ENCODE measurements at places on chromosomes 6 and 20.

DNA sequence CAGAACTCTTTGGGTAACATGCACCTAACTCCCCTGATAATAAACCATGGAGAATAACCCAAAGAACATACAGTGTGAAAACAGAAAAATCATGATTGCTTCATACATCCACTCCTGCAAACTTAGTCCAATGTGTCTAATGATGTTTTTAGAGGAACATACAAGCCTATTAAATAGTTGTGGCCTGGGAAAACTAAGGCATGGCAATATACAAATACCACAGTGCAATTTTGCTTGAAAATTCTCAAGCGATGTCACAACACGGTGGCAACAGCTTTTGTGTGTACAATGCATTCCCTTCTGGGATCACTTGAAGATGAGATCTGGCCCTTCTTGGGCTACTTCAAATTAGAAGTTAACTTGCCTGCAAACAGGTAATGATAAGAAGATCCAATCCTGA, 16.7 kb downstream of the MAP3K5 start:
- DNase-seq, result no peak

DNA sequence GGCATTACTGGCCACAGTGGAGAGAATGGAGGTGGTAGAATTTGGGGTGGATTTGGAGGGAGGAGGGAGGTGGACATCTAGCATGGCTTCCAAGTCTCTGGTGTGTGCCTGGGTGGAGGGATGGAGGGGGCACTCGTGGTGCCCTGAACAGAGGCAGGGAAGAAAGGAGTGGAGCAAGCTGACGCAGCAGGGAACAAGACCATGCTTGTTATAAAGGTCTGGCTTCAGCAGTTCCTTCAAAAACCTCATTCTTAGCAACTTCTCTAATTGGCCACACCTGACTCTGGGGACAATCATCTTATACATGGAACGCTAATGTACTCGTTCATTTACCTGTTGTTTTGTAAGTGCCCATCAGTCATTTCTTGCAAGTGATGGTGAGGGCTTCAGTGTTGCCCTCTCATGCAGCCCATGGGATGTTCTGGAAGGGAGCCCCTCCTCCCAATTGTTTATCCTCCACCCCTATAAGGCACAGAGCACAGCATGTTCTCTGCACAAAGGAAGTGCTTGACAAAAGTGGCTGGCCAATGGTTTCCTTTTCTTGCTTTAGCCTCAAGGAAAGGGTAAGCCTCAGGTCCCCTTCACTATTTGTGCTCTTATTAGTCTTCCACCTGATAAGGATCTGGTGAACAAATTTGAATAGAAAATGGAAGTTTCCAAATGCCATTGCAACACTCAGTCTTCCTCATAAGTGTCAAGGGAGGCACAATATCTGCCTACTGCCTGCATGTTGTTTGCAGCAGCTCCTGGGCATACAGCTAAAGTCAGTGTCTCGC, 39.3 kb downstream of the GFOD1 start:
- DNase-seq, result no peak

- no peak for DNase-seq
These were observed 85.3 kb downstream of the DLGAP4 start for GRCh38 chr20:36391456-36391855.

DNA sequence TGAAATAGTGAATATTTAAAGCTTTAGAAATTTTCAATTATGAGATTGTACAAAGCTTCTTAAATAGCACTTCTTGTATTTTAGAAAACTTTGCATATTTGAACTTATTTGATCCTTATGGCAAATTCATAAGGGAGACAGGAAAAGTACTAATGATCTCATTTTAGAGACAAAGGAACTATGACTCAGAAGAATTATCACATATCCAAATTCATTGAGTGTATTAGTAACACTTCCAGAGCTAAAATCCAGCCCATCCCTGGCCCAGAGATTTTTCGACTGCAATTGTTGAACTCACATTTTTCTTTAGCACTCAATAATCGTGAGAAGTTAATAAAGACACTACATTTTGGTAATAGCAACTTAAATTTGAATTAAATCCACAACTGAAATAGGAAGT, 704.3 kb downstream of the EPM2A start:
- DNase-seq, result no peak

- DNase-seq, result no peak
These were observed 5.3 kb upstream of the FUCA2 start for GRCh38 chr6:143516690-143517446.

- no peak for DNase-seq
These were observed 83.7 kb upstream of the PTCHD4 start for GRCh38 chr6:48194596-48195295.

- no peak for DNase-seq
These were observed 188.5 kb downstream of the ZNF217 start for GRCh38 chr20:53405139-53405538.

GRCh38 chr6:118249680-118250079, 298.4 kb upstream of the PLN start:
- no peak for DNase-seq

DNA sequence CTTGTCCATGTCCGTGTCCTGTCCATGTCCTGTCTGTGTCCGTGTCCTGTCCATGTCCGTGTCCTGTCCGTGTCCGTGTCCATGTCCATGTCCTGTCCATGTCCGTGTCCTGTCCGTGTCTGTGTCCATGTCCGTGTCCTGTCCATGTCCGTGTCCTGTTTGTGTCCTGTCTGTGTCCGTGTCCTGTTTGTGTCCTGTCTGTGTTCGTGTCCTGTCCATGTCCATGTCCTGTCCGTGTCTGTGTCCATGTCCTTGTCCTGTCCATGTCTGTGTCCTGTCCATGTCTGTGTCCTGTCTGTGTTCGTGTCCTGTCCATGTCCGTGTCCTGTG, 55.0 kb upstream of the BHLHE23 start:
- no peak for DNase-seq

- DNase-seq, result no peak
These were observed 50.9 kb upstream of the TNFAIP3 start for GRCh38 chr6:137816133-137816579.

DNA sequence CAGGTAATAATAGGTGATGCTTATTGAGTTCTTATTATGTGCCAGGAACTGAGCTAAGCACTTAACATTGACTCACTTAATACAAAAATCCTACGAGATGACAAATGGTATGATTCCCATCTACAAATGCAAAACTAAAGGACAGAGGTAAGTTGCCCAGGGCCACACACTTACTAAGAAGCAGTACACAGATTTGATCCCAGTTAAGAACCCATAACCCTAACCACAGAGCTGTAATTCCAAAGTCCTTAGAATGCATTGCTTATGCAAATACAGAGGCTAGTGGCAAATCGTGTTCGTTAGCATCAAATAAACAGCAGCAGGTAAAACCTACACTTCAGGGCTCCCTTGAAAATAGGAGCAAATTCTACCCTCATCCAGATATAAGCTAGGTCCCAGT, 104.0 kb downstream of the SASH1 start:
- no peak for DNase-seq

- no peak for DNase-seq
These were observed 23.0 kb downstream of the CPNE1 start for GRCh38 chr20:35641743-35642142.

- no peak for DNase-seq
These were observed 48.5 kb upstream of the NOP56 start for GRCh38 chr20:2603816-2604505.

GRCh38 chr6:15791448-15792181, 128.8 kb upstream of the DTNBP1 start:
- DNase-seq, result no peak

GRCh38 chr20:46894971-46895905, 595 bp downstream of the EYA2 start:
- peak; percentile 45 for DNase-seq

DNA sequence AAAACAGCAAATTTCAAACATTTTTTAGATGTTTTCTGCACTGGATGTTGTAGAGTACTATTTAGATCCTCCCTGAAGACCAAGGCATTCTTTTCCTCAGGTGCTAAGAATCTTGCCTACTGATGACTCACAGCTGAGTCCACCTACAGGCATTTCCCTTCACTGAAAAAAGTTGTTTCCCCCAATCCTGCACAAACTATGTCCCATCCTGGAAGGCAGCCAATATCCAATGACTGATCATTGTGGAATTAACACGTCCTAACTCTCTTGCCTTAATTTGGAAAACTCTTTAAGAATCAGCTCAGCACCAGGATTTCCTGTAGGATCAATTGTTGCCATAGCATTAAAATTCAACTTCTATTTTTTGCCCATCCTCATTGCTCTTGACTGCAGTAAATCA, 268.4 kb upstream of the IRAK1BP1 start:
- DNase-seq, result no peak

DNA sequence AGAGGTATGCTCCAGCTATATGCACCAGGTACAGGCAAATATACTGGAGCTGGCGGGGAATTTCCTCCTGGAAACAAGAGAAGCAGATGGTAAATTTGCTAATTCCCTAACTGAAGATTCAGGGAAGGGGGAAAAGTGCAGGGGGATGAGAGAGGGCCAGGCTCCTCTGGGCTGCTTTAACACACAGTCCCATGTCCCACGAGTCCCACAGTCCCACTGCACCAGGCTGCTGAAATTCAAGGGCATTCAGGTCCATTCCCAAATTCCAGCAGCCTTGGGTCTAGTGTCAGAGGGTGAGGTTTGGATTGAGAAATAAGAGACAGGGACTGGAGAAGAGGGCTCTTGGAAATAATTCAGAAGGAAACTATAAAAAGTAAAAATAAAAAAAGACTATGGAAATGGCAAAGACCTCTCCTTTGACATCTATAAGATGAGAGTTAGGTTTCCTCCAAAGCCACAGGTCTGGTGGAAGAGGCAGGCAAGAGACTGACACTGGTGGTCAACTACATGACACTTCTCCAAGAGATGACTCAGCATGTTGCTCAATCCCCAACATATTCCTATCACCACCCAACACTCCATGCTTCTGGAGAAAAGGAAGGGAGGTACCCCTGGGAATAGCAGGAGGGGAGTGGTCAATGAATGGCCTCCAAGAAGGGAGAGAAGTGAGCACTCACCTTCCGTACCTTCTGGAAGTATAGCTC, 69.2 kb downstream of the TRAM2 start:
- DNase-seq, result no peak

DNA sequence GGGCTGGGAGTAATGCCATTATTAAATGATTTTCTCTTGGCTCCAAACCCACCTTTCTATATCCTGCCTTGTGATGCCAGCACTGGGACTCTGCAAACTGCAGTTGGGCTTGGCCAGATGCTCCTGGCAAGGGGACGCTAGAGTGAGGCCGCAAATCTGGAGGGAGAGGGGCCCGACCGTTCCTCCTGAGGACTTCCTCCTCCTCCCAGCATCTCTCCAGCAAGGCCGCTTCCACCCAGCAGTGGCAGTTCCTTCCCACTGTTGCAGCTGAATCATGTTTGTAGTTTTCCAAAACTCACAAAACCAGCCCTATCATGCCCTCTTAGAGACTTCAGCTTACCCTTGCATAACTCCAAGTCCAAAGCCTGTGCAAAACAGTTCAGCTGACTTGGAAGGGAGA, 244.4 kb downstream of the FOXA2 start:
- no peak for DNase-seq

- no peak for DNase-seq
These were observed 40.3 kb upstream of the IRF4 start for GRCh38 chr6:351011-351866.

GRCh38 chr6:14621518-14621917, 503.9 kb downstream of the CD83 start:
- no peak for DNase-seq

- no peak for DNase-seq
These were observed 49.5 kb downstream of the KDM1B start for GRCh38 chr6:18204691-18205090.

- DNase-seq, result no peak
These were observed 311.4 kb downstream of the TAF4 start for GRCh38 chr20:61753987-61754956.

- DNase-seq, result no peak
These were observed 22.8 kb downstream of the PANK2 start for GRCh38 chr20:3911956-3912355.

DNA sequence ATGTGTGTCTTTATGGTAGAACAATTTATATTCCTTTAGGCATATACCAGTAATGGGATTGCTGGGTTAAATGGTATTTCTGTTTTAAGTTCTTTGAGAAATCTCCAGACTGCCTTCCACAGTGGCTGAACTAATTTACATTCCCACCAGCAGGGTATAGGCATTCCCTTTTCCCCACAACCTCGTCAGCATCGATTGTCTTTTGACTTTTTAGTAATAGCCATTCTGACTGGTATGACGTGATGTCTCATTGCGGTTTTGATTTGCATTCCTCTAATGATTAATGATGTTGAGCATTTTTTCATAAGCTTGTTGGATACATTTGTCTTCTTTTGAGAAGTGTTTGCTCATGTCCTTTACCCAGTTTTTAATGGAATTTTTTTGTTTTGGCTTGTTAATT, 5.3 kb upstream of the TASP1 start:
- no peak for DNase-seq

DNA sequence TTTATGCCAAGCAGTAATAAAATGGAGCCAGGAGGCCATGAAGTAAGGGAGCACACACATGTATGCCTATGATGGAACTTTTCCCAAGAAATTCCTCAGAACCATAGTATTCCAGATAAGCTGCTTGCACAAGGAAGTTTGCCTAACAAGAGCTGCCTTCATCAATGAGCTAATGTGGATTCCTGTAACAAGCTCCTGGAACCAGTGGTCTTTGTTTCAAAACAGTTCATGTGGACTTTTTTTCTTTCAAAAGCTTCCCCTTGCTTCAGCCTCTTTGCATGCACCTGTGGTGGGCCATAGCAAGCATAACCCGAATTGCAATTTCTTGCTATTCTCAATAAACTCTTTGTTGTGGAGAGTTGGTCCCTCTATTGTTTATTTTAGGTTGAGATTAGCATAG, 359.6 kb downstream of the UTRN start:
- no peak for DNase-seq

GRCh38 chr6:149563203-149563927, 2.8 kb upstream of the GINM1 start:
- DNase-seq, result no peak

GRCh38 chr20:51204794-51205193, 181.9 kb upstream of the KCNG1 start:
- DNase-seq, result no peak

GRCh38 chr20:57395111-57395966, 4.1 kb downstream of the RBM38 start:
- no peak for DNase-seq

GRCh38 chr6:148112851-148113319, 229.8 kb upstream of the SASH1 start:
- no peak for DNase-seq

- DNase-seq, result no peak
These were observed 7.8 kb downstream of the CCNC start for GRCh38 chr6:99560668-99561067.

GRCh38 chr6:154805288-154805911, 72.2 kb downstream of the SCAF8 start:
- peak; percentile 51 for DNase-seq
